Fibroblast of lung (primary cell): ENCODE measurements at places on chromosomes 1 and 21.
A peak's percentile ranks its signal among the peaks of the same experiment; 100 is the strongest.

GRCh38 chr21:39344848-39345247 is 4.0 kb downstream of the HMGN1 start:
- H3K36me3 ChIP-seq = peaks cover 4% of the 10 kb centered on the region
- DNase-seq = no peak
- no peaks in the 10 kb centered on the region for H3K27me3 ChIP-seq
- no peak overlapping the region for H3K27ac ChIP-seq
- H3K4me3 ChIP-seq = no peak overlapping the region

- no peak overlapping the region for H3K4me3 ChIP-seq
- no peaks in the 10 kb centered on the region for H3K36me3 ChIP-seq
- H3K4me1 ChIP-seq = no peaks in the 10 kb centered on the region
- no peak overlapping the region for H3K27ac ChIP-seq
Observed at GRCh38 chr1:172373864-172374263, 46.6 kb upstream of the C1orf105 start.

DNA sequence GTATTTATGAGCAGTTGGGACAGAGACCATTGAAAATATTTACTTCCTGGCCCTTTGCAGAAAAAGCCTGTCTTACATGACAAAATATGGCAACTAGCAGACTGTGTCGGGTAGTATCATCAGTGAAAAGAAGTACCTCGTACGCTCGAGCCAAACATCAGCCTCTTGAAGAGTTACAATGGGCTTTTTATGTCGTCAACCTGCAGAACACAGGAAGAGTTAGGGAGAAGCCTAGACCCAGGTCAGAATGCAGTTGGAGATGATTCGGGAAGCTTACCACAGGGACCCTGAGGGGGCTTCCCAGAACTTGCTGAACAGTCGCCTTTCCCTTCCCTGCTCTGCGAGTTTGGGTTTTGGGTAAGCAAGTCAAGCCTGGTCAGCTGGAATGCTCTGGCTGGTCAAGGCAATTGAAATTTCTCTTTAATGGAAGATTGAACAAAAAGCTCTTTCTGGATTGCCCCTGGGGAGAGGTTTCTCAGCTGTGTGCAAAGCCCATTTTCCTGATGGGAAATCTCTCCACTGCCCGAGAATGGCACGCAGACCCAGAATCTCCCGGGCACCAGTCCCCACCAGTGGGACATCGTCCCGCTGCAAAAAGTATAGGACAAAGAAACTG is 263.6 kb upstream of the TMEM51 start:
- no peak for DNase-seq
- H3K27ac ChIP-seq = no peak overlapping the region
- H3K36me3 ChIP-seq = no peaks in the 10 kb centered on the region
- no peaks in the 10 kb centered on the region for H3K4me1 ChIP-seq
- H3K4me3 ChIP-seq = no peak overlapping the region
- peaks cover 2% of the 10 kb centered on the region for H3K27me3 ChIP-seq

GRCh38 chr1:25531082-25531461 is 12.3 kb upstream of the LDLRAP1 start:
- H3K4me3 ChIP-seq = no peak overlapping the region
- no peak for DNase-seq
- no peaks in the 10 kb centered on the region for H3K36me3 ChIP-seq

GRCh38 chr1:86788300-86789206 is 84.2 kb downstream of the SH3GLB1 start:
- H3K36me3 ChIP-seq = no peaks in the 10 kb centered on the region
- no peaks in the 10 kb centered on the region for H3K27me3 ChIP-seq
- DNase-seq = peak; percentile 99
- peak overlapping the region; percentile 66 for H3K27ac ChIP-seq

GRCh38 chr1:64033667-64034220 is 169.7 kb upstream of the UBE2U start:
- DNase-seq = peak; percentile 83
- H3K4me3 ChIP-seq = no peak overlapping the region
- no peaks in the 10 kb centered on the region for H3K27me3 ChIP-seq
- H3K4me1 ChIP-seq = peaks cover 10% of the 10 kb centered on the region
- H3K27ac ChIP-seq = no peak overlapping the region

DNA sequence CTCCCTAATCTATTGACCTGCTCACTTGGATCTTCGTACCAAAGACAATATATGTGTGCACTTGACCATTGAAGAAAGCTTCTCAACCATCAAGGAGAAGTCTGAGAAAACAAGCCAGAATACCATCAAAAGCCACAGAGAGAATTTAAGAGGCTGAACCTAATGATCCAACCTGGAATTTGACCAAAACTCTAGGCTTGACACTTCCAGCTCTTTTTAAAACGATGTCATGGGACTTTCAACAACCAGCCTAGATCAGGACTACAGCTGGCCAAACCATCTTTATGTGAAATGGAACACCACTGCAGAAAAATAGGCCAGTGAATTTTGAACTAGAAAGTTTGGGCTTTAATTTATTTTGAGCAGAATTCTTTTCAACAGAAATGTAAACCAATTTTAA is 444.4 kb downstream of the LTN1 start:
- DNase-seq = peak; percentile 30
- no peak overlapping the region for H3K27ac ChIP-seq
- H3K4me1 ChIP-seq = peaks cover 2% of the 10 kb centered on the region
- no peaks in the 10 kb centered on the region for H3K36me3 ChIP-seq
- no peaks in the 10 kb centered on the region for H3K27me3 ChIP-seq

DNA sequence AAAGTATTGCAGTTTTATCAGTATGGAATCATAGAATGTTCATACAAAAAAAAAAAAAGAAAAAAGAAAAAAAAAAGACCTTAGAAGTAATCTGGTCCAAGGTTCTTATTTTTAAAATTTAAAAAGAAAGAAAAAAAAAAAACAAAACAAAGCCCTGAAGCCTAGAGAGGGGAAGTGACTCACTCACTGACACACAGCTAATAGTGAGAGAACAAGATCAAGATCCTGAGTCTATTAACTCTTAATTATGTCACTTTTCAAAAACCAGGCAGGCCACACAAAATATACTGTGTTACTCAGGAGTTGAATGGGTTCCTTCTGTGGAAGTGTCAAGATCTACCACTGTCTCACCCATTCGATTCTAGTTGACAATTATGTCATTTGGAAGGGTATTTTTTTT is 433.9 kb upstream of the DAB1 start:
- no peaks in the 10 kb centered on the region for H3K36me3 ChIP-seq
- H3K4me3 ChIP-seq = no peak overlapping the region
- DNase-seq = peak; percentile 60
- H3K27ac ChIP-seq = no peak overlapping the region
- H3K27me3 ChIP-seq = no peaks in the 10 kb centered on the region
- no peaks in the 10 kb centered on the region for H3K4me1 ChIP-seq

- H3K36me3 ChIP-seq = no peaks in the 10 kb centered on the region
- H3K4me1 ChIP-seq = peaks cover 3% of the 10 kb centered on the region
- H3K4me3 ChIP-seq = no peak overlapping the region
- peak; percentile 47 for DNase-seq
- H3K27ac ChIP-seq = no peak overlapping the region
Observed at GRCh38 chr1:172885411-172885810, 165.3 kb downstream of the TNFSF18 start.

DNA sequence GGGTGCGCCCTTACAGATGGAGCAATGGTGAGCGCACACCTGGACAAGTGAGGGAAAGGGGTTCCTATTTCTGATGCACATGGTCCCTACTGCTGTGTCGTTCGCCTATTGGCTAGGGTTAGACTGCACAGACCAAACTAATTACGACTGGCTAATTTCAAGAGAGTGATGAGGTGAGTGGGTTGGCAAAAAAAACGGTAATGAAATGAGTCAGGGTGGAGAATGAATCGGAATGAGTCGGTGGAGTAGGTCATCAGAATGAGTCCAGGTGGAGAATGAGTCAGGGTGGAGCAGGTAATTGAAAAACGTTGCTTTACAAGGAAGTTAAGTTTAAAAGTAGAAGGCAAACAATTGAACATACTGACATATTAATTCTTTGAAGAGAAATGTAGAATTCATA is 79.8 kb downstream of the WDR4 start:
- no peak overlapping the region for H3K4me3 ChIP-seq
- no peaks in the 10 kb centered on the region for H3K4me1 ChIP-seq
- no peak overlapping the region for H3K27ac ChIP-seq
- H3K27me3 ChIP-seq = no peaks in the 10 kb centered on the region
- no peak for DNase-seq
- no peaks in the 10 kb centered on the region for H3K36me3 ChIP-seq

- no peaks in the 10 kb centered on the region for H3K27me3 ChIP-seq
- peak; percentile 85 for DNase-seq
- no peaks in the 10 kb centered on the region for H3K4me1 ChIP-seq
- H3K36me3 ChIP-seq = no peaks in the 10 kb centered on the region
Observed at GRCh38 chr1:107405236-107405635, 264.4 kb downstream of the NTNG1 start.

- H3K27ac ChIP-seq = peak overlapping the region; percentile 54
- no peaks in the 10 kb centered on the region for H3K36me3 ChIP-seq
Observed at GRCh38 chr1:44947063-44947773, 39.2 kb downstream of the EIF2B3 start.

DNA sequence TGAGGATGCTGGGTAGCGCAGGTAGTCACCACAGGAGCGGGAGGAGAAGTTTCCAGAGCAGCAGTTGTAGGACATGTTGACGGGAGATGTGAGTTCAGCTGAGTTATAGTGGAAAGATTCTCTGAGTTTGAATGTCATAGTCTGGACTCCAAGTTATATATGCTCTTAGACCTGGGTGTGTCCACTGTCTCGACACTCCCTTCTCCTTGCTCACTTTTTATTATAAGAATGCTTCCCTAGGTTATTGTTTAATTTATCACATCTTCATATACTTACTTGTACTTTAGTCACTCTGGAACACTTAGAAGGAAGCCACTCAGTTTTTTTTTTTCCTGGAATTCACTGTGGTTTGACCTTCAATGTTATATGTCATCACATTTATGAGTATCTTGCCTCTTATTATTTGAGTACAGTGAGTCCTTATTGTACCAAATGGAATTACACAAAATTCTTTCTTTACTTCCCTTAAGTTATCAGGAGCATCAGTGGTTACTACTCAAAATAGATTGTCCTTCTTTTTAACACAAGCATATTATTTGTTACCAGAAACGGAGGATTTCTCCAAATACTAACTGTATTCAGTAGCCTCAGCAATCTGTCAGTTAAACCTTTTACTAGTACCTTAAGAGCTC is at the start of gene KRTAP13-2:
Gene KRTAP13-2, minus strand, starts transcription at position 133 of the 632 bp plus-strand sequence. Its CDS starts 58 bp downstream, at position 75.
- no peak within 1 kb of the TSS for H3K27ac ChIP-seq
- H3K4me1 ChIP-seq = no peaks in the 10 kb centered on the region
- H3K27me3 ChIP-seq = no peaks in the 10 kb centered on the region
- no peak for DNase-seq
- no peak within 1 kb of the TSS for H3K4me3 ChIP-seq
- H3K36me3 ChIP-seq = no peaks in the 10 kb centered on the region

DNA sequence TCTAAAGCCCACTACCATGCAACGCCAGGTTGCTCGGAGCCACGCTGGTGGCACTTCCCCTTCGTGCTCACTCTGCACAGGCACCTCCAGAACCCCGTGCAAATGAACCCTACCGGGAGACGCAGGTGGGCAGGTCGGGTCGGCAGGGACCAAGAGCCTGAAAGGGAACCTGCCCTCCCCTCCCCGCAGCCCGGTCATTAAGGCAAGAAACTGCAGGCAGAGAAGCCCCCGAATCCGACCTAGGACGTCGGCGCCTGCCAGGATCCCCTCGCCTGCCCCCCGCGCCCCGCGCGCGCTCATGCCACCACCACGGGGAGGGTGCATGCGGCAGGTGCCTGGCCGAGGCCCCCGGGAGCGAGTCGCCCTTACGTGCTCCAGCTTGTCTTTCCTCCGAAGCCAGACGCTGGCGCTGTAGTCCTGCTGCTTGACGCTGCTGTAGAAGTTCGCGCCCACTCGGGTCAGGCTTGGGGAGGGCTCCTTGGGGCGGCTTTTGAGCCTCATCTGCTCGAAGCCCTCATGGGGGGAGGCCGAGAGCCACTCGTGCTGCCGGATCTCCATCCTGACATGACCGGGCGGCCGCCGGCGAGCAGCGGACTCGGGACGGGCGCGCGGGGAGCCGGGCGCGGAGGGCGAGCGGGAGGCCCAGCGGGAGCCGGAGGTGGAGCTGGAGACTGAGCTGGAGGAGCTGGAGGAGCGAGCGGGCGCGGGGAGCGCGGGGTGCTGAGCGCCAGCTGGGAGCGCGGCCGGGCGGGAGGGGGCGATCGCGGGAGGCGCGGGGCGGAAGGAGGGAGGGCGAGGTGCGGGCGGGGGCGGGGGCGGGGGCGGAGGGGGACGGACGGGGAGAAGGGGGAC is 552 bp downstream of the PLD5 start:
- peaks cover 21% of the 10 kb centered on the region for H3K27me3 ChIP-seq
- DNase-seq = peak; percentile 12
- no peaks in the 10 kb centered on the region for H3K4me1 ChIP-seq
- H3K27ac ChIP-seq = no peak overlapping the region
- no peak overlapping the region for H3K4me3 ChIP-seq

GRCh38 chr1:193184776-193185175 is 1.6 kb downstream of the B3GALT2 start:
- no peaks in the 10 kb centered on the region for H3K27me3 ChIP-seq
- peaks cover 2% of the 10 kb centered on the region for H3K36me3 ChIP-seq
- no peak overlapping the region for H3K27ac ChIP-seq
- peaks cover 2% of the 10 kb centered on the region for H3K4me1 ChIP-seq
- peak overlapping the region; percentile 65 for H3K4me3 ChIP-seq

DNA sequence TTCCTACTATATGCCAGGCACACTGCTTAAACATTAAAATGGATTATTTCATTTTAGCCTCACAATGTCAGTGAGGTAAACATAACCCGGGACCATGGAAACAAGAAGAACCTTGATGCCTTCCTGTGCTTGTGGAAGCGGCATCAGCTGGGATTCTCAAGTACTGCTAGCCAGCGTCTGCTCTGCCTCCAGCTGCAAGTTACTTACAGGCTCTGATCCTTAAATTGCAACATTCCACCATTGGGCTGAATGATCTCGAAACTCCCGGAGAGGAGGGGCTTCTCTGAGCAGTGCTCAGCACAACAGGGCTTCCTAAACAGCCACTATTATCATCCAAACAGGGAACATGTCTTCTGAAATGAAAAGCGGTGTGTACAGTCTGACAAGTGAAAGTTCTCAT is 6.7 kb upstream of the MAN1C1 start:
- peaks cover 38% of the 10 kb centered on the region for H3K27me3 ChIP-seq
- peak; percentile 49 for DNase-seq
- no peak overlapping the region for H3K27ac ChIP-seq
- H3K36me3 ChIP-seq = no peaks in the 10 kb centered on the region
- no peaks in the 10 kb centered on the region for H3K4me1 ChIP-seq
- H3K4me3 ChIP-seq = no peak overlapping the region

DNA sequence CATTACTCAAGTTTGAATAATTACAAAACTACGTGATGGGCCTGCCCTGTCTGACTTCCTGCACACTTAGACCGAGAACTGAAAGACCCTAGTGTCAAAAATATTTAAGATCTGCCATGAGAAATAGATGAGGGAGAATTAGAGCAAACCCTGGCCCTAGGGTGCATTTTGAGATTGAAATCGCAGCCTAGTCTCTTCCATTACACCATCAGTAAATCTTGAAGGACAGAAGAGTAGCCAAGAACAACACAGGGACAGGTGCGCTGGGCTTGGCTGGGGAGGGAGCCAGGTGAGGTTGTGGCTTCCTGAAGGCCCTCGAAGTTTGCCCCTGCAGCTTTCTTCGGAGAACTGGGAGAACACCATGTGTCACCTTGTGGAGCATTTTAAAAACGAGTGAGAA is 36.7 kb upstream of the KIF26B start:
- H3K4me3 ChIP-seq = no peak overlapping the region
- no peaks in the 10 kb centered on the region for H3K36me3 ChIP-seq
- no peaks in the 10 kb centered on the region for H3K27me3 ChIP-seq
- no peaks in the 10 kb centered on the region for H3K4me1 ChIP-seq
- DNase-seq = no peak

- no peak overlapping the region for H3K4me3 ChIP-seq
- no peaks in the 10 kb centered on the region for H3K36me3 ChIP-seq
- H3K4me1 ChIP-seq = no peaks in the 10 kb centered on the region
- DNase-seq = peak; percentile 11
- H3K27me3 ChIP-seq = peaks cover 4% of the 10 kb centered on the region
- H3K27ac ChIP-seq = no peak overlapping the region
Observed at GRCh38 chr1:3695326-3696217, 43.3 kb downstream of the TP73 start.
